Muscle of arm (tissue), 14 donors: ENCODE measurements at places on chromosomes 13 and 19. TPM values are rescaled to one million over a fixed set of nuclear protein-coding genes. Genes with fewer than 3 reads are reported as not detected.

DNA sequence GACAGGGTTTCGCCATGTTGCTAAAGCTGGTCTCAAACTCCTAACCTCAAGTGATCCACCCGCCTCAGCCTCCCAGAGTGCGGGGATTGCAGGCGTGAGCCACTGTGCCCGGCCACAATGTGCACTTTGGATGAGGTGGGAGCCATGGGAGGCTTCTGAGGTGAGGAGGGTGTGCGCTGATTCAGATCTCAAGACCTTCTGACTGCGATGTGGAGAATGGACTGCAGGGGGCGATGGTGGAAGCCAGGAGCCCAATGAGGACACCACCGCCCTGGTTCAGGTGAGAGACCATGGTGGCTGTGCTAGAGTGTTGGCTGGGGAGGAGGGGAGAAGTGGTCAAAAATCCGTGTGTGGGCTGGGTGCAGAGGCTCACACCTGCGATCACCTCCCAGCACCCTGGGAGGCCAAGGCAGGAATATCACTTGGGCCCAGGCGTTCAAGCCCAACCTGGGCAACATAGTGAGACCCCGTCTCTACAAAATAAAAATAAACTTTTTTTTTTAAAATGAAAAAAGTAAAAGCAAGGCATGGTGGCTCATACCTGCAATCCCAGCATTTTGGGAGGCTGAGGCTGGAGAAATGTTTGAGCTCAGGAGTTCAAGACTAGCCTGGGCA is 5.6 kb downstream of the INAFM1 start:
- no peak for DNase-seq

GRCh38 chr13:94224670-94225069 is 254.8 kb downstream of the DCT start:
- no peak for DNase-seq

- DNase-seq: no peak
Measured at GRCh38 chr13:47281991-47282390, 385.1 kb upstream of the HTR2A start.

DNA sequence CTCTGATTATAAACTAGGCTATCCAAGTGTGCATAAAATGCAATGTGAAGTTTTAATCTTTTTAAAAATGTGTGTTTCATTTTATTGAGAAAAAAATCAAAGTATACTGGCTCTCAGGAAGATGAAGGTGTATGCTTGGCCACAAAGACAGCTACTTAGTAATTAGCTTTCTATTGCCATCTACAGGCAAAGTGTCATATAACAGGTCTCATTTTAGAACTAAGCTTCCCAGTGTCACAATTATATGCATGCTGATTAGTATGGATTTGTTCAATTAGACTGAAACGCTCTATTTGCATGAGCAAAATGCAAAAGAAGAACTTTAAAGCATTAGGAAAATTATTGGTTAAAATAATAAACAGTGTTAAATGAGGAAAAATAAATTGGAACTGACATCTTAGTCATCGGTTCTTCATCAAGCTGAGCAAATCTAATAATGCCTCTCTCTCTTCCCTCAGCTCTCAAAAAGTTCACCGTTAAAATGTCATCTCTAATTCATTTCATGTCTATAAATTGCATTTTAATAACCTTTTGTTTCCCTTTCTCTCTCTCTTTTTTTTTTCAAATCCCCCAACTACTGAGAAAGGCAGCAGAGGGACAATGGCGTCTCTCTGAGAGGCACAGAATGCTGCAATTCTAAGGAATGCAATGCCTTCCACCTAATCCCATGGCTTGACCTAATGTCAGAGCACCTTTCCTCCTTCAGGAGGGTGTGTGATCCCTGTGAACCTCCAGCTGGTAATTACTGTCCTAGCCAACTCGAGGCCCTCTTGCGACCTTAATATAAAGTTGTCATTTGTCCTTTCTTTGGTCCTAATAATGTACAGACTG is 313.1 kb upstream of the MAB21L1 start:
- DNase-seq: no peak

- DNase-seq: no peak
Measured at GRCh38 chr19:11887234-11887610, 360 bp upstream of the ZNF69 start.

GRCh38 chr13:50670847-50671496 is 172.5 kb downstream of the DLEU7 start:
- DNase-seq: no peak

- DNase-seq: no peak
Measured at GRCh38 chr13:47945738-47946137, 55.3 kb downstream of the SUCLA2 start.

ZNF792 gene
- polyA plus RNA-seq: 2.8 TPM

DNA sequence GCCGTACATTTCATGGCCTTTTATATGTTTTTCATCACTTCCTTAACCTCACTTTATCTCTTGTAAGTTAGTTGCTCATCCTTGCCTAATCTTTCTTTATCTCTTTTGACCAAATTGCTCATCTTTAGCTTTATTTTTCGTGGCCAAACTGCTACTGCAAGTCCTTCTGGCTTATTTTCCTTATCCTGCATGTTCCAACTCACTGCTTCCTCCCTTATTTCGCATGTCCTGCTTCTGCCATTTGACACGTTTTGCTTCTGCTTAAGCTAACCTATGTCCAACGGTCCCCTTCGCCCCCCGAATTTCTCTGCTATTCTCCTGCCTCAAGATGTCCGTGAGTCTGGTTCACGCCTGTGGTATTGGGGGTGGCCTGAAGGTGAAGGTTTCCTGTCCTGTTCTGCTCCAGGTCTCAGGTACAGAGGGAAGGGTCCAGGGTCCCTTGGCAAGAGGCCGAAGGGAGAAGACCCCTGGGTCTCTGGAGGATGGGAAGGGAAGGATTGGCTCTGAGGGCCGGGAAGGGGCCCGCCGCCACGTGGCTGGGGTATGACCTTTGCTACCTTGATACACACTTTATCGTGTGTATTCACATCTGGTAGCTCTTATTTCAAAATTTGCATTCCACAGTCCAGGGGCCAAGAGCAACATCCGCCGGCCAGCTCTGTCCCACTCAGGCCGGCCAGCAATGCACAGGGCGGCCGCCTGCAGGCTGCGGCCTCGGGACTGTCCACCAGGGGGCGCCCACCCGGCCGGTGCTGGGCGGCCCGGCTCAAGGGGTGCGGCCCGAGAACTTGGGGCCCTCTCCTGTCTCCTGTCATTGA is 2.9 kb upstream of the C19orf85 start:
- DNase-seq: peak; percentile 75

DNA sequence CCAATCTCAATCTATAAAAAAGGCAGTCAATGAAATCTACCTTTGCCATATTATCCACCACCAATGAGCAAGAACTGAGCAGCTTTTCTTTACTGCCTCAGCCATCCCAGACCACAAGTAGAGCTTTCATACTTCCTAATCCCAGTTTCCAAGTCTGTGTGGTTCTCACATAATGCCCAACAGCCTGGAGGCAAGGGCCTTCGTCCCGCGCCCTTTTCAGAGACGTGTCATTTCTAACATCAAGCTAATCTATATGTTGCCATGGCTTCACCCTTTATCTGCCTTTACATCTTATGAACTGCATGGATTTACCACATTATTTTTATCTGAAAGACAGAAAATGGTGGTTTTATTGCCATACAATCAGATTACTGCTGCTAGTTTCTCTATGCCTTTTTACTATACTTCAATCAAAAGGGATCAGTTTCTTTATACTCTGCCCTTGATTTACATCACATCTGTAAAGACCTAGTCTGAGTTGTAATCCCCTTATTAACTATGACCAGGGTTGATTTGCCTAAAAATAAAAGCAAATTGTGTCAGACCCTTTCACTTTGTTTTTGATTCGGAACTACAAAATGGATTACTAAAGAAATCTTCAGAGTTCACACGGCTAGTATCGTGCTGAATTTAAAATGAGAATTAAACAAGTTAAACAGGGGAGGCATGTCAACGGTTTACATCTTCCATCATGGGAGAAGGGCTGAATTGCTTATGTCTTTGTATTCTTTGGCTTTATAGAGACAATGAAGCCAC is 5.9 kb downstream of the EFNB2 start:
- DNase-seq: no peak

GRCh38 chr13:49546561-49546960 is 38.8 kb downstream of the RCBTB1 start:
- no peak for DNase-seq

GRCh38 chr13:110067355-110068175 is 239.4 kb downstream of the COL4A1 start:
- no peak for DNase-seq

- DNase-seq: no peak
Measured at GRCh38 chr13:80685942-80686341, 345.0 kb upstream of the SPRY2 start.

DNA sequence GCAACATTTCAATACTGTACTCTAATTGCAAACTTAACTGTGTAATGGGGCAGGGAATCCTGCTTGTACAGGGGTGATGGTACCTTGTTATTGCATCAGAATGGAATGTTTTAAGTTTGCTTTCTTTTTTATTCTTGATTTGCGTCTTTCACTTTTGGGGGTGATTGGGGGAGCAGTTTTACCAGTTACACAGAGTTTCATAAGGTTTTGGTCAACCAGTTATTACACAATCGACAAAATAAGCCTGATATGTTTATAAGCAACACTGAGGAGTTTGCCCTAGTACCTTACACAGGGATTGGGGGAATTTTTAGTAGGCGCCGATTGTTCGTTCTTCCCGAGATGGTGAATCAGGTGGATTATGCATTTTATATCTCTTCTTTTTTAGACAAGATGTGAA is 2.7 kb downstream of the KLF5 start:
- DNase-seq: no peak

GRCh38 chr13:110259651-110260050 is 47.3 kb downstream of the COL4A1 start:
- no peak for DNase-seq

DNA sequence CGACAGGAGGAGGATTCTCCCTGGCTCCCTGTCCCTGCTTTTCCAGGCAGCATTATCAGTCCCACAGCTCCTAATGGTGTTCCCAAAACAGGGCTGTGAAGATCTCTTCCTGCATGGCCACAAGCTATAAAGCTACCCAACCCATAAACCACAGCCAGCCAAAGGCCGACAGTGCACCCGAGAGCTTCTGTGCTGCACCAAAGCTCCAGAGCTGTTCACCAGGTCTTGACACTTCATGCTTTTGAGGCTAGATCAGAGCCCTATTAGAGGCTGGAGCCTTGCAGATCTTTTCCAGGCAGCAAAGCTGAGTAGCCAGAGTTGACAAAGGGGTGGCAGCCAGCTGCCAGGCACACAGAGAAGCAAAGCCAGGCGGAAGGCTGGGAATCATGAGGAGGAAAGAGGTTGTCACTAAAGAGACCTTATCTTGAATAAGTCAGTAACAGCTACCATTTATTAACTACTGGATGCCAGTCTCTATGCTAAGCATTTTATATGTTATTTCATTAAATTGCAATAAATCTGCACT is 180.4 kb downstream of the KATNAL1 start:
- no peak for DNase-seq

DNA sequence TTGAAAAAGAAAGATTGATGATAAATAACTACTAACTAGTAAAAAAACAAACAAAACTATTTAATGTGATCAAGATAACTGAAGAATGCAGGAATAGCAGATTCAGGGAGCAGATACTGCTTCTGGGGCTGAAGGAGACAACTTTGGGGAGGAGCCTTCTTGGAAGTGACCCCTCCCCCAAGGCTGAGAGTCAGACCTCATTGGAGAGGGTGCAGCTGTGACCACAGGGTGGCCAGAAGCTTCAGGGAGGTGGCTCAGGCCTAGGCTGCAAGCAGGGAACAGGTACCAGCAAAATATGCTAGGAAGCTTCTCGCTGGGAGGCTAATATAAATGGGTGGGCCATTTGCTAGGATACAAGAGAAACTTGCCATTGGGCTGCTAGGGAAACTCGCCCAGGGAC is 149.9 kb downstream of the MYO16 start:
- DNase-seq: no peak

GRCh38 chr19:28351761-28352160 is 861.2 kb downstream of the UQCRFS1 start:
- DNase-seq: no peak

KIR2DL1 gene
- polyA plus RNA-seq: not detected

- no peak for DNase-seq
Measured at GRCh38 chr19:16627193-16627927, 644 bp downstream of the MED26 start.

GRCh38 chr19:41411968-41412265 is 14.3 kb downstream of the BCKDHA start:
- no peak for DNase-seq

TMEM145 gene
- polyA plus RNA-seq: not detected

GRCh38 chr13:99721606-99722337 is 220.5 kb downstream of the TM9SF2 start:
- no peak for DNase-seq

GZMM gene
- polyA plus RNA-seq: 0.20 TPM

DNA sequence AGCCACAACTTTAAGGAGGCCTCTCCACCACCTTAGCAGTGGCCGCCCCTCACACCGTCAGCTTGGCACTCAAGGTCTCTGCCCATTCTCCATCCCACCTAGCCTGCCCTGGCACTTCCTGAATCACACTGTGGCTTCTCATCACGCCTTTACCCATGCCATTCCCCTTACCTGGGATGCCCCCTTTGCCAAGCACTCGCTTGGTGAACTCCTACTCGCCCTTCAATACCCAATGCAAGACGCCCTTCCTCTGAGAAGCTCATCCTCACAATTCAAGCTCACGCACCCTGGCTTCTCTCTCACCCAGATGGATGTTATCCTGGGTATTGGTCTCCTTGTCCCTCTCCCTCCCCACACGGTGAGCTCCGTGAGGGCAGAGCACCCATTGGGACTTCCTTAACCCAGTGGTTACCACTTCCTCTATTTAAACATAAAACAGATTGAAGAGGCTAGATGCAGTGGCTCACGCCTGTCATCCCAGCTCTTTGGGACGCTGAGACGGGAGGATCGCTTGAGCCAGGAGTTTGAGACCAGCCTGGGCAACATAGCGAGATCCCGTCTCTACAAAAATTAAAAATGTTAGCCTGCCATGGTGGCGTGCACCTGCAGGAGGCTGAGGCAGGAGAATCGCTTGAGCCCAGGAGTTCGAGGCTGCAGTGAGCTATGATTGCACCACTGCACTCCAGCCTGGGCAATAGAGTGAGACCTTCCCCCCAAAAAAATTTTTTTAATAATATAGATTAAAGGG is 12.6 kb upstream of the SHD start:
- no peak for DNase-seq

DNA sequence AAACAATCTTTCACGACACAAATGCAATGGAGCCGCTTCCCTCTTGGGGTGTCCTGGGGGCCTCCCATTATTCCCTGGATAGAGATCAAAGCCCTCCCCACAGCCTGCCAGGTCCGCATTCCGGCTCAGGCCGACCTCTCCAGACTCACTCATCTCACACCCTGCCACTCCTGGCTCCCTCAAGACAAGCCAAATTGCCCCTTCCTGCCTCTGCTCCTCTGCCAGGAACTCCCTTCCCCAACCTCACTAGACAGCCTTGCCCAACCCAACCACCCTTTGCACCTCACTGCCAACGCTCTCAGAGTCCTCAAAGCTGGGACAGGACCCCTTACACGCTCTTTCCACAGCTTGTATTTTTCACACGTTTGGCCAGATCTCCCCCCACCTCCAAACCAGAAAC is 1.5 kb downstream of the ABHD17A start:
- DNase-seq: no peak

GCDH gene
- polyA plus RNA-seq: 28.0 TPM

ZSCAN22 gene
- polyA plus RNA-seq: 3.0 TPM

GRCh38 chr13:20161275-20161950 is 561 bp upstream of the GJA3 start:
- no peak for DNase-seq

IGFL2 gene
- polyA plus RNA-seq: 27.1 TPM
